Kidney tubule cell (primary cell): ENCODE measurements at places on chromosomes 4 and X.

- no peak for DNase-seq
These were observed 236.1 kb upstream of the EDNRA start for GRCh38 chr4:147244786-147245185.

DNA sequence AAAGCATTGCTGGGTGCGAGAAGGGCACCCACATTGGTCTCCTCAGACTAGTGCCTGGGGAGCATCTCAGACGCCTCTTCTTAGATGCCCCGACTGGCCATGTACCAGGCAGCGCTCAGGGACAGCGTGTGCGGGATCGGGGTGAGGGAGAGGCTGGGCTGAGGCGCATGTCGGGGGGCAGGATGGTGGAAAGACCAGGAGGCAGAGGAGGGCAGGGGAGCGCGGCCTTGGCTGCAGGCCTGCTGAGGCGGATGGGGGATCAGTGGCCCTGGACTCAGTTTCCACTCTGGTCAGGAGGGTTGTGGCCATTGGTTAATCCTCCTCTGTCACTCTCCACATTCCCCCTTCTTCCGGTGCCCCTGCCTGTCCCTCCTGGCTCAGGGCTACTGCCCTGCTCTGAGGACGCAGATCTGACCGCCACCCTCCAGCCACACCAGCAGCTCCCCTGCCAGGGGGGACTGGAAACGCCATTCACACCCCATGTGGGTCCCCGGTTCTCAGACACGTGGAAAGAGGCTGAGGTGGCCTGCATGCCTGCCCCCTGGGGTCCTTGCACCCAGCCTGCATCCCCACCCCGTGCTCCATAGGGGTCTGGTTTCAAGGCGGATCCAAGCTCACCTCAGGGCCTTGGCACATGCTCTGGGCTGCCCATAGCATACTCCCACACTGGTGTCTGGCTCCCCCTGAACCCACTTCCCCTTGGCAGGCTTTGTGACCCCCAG lies 105.9 kb downstream of the CPZ start:
- no peak for DNase-seq

GRCh38 chr4:101851672-101852071 lies 61.1 kb downstream of the BANK1 start:
- DNase-seq = peak; percentile 22

GRCh38 chr4:8345053-8345945 lies 75.7 kb downstream of the HTRA3 start:
- DNase-seq = no peak

GRCh38 chr4:187302457-187303150 lies 578.9 kb upstream of the FAT1 start:
- DNase-seq = no peak

- peak; percentile 77 for DNase-seq
These were observed at the start of gene SYNPO2 for GRCh38 chr4:118888666-118889311. Gene SYNPO2 (plus strand): TSS chr4:118888854. CDS start chr4:118889037, 183 bp downstream.

GRCh38 chr4:94701631-94702300 lies 56.0 kb upstream of the BMPR1B start:
- no peak for DNase-seq

DNA sequence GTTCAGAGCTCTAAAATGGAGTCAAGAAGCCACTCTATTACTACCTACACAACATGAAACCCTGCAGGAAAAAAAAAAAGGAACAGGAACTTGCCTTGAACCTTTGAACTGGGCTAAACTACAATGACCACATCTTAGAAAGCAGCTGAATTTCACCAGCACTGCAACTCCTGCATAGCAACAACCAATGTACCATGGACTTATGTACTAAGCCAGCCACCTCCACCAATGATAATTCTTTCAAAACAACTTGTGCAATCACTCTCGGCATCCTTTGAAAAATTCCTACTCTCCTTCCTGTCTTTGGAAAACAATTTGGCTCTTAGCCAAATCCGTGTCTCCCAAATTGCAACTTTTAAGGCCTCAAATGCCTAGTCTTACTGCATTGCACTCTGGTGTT lies 26.8 kb upstream of the FMR1 start:
- peak; percentile 29 for DNase-seq

GRCh38 chr4:52933738-52934137 lies 71.6 kb downstream of the RASL11B start:
- no peak for DNase-seq

GRCh38 chr4:123585111-123585510 lies 188.5 kb downstream of the SPRY1 start:
- DNase-seq = no peak

- DNase-seq = no peak
These were observed 2.1 kb downstream of the PPAT start for GRCh38 chr4:56433280-56433679.

DNA sequence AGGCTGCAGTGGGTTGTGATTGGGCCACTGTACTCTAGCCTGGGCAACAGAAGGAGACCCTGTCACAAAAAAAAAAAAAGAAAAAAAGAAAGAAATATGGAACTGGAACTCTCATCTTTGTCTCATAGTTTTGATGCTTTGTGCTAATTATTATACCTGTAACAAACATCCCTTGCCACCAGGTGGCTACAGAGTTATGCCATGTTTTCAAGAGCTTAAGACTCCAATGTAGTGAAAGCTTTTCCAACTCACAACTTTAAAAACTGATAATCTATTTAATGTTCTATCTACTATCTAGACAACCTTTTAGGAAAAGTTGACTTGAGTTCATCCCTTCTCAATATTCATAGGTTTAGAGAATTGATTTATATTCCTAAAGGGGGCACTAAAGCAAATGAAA lies 42.4 kb downstream of the HTR2C start:
- DNase-seq = peak; percentile 36

DNA sequence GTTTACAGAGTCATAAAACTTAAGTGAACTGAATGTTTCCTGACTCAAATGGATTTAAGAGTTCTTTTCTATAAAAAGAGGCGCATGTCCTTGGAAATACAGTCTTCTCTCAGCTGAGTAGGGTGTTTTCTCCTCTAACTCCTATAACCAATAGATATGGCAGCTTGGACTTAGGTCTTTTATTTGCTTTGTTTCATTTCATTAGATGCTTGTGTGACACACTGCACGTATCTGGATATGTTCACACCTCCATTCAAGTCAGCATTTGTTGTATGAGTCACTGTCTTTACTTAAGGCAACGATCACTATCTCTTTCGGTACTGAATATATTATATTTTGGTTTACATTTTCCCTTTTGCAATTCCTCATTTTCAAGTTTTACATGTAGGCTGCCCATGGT lies 136.6 kb downstream of the ARSF start:
- DNase-seq = peak; percentile 10

DNA sequence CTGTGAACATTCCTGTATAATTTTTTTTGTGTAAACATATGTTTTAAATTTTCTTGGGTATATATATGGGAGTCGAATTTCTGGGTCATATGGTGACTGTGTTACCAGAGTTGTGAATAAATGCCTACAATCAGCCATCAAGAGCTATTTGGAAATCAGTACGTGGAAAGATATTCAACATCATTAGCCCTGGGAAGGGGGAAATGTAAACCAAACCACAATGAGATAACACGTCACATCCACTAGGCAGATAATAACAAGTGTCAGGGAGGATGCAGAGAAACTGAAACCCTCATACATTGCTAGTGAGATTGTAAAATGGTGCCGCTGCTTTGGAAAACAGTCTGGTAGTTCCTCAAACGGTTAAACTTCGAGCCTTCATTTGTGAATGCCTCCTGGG lies 43.9 kb downstream of the LUZP4 start:
- DNase-seq = no peak

DNA sequence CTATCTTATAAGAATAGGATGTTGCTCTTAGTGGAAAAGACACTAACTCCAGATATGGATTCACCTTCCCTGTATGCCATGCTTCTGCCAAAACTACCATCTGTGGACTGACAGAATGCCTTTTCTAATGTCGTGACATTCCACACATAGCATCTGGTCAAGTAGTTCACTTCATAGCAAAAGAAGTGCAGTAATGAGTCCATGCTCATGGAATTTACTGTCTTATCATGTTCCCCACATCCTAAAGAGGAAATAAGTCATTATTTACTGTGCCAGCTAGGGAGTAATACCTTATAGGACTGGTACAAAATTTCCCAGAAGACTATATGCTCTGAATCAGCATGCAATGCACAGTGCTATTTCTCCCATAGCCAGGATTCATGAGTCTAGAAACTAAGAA lies 562.4 kb downstream of the TLL1 start:
- peak; percentile 80 for DNase-seq

DNA sequence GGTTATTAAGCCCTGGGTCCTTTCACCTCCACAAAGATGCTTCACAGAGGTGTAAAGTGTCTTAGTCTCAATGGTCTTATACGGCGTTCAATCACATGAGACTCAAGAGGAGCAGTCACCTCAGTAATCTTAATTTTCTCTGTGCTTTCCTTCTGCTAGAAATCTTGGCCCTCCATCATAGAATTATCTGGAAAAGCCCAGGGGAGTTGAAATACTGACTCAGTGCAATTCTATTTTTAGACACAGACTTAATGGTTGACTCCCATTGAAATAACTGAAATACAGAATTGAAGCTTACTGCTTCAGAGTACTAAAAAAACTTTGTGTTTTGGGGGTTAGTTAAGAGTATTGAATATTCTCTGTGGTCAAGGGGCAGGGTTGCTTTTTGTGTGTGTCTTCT lies 94.5 kb upstream of the IL15 start:
- DNase-seq = no peak

- DNase-seq = no peak
These were observed 18.3 kb upstream of the RPS6KA3 start for GRCh38 chrX:20284992-20285391.

- peak; percentile 28 for DNase-seq
These were observed 32.6 kb upstream of the PHF8 start for GRCh38 chrX:54076903-54077302.

DNA sequence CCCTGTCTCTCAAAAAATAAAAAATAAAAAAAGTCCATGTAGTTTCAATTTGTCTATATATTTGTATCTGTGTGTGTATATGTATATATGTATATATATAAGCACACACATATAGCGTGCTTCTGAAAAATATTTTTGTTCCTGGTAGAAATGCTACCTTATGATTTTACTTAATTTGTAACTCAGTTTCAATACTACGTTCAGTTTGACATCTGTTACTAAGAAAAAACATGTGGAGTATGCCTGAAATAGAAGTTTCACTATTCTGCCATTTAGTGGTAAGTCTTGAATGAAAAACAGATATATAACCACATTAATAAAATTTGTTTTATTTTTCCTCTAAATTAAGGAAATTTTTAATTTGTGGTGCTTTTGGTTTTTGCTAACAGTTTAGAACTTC lies 14.2 kb downstream of the FSTL5 start:
- DNase-seq = no peak

- peak; percentile 52 for DNase-seq
These were observed 63.4 kb downstream of the DCUN1D4 start for GRCh38 chr4:51906167-51906958.

DNA sequence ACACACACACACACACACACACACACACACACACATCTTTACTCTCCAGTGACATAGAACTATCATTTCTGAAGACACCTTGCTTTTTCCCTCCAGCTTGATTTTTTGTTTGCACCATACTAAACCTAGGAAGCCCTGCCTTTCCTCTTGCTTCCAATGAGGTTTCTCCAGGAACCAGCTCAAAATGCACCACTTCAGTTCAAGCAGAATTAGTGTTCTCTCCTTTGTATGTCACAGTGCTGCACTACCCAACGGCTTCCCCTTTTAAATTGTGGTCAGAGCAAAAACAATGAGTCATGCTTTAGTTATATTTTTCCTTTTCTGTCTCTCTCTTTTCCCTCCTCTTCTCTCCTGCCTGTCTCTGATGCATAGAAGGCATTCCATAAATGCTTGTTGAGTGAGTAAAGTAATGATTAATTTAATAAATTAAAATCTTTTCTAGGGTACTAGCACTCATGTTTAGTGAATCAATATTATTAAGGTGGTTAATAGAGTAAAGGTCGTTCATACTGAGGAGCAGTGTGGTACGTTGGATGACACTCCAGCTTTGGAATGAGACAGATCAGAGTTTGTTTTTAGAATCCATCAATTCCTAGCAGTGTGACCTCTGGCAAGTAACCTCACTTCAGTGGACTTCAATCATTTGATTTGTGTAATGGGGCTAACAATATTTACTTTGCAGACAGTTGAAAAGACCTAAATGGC lies 5.9 kb downstream of the RTL3 start:
- peak; percentile 96 for DNase-seq

- no peak for DNase-seq
These were observed 12.0 kb downstream of the RFC1 start for GRCh38 chr4:39354254-39354552.

GRCh38 chr4:22999419-22999818 lies 306.7 kb downstream of the GBA3 start:
- DNase-seq = peak; percentile 54

- DNase-seq = peak; percentile 23
These were observed 587 bp downstream of the CD99 start for GRCh38 chrX:2691543-2692220.

GRCh38 chrX:154737136-154737535 lies 13.7 kb downstream of the GAB3 start:
- DNase-seq = no peak

DNA sequence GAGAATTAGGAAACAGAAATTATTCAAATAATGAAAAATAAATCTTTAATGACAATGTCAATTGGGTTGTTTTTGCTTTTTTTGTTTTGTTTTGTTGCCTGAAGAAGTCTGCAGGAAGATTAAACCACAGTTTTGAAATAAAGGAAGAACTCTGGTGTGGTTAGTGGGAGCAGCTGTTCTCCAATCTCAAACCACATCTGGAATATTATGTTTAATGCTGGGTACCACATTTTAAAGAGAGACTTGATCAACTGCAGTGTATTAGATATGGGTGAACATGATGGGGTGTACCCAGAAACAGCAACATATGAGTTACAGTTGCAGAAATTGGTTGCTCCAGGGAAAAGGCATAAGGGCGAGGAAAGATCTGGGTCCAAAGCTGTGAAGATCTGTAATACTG lies 171.2 kb upstream of the RPL34 start:
- no peak for DNase-seq

- no peak for DNase-seq
These were observed 2.8 kb upstream of the SAP30 start for GRCh38 chr4:173367946-173368345.

GRCh38 chrX:150229030-150229429 lies 134.1 kb upstream of the MAMLD1 start:
- no peak for DNase-seq

- DNase-seq = no peak
These were observed 12.4 kb upstream of the ZCCHC13 start for GRCh38 chrX:74291577-74291963.

DNA sequence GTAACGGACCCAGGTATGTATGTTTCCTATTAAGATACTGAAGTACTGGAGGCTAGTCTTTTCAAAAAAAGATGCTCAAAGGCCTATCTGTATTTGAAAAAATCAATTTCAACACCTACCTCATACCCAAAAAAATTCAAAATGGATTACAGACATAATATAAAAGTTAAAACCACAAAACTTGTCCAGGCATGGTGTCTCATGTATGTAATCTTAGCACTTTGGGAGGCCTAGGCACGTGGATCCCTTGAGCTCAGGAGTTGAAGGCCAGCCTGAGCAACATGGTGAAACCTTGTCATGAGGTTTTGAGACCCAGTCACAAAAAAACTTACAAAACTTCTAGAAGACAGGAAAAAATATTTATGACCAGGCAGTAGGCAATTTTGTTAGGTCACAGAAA lies 16.7 kb downstream of the RBMX start:
- no peak for DNase-seq

- no peak for DNase-seq
These were observed 12.6 kb downstream of the PCDH10 start for GRCh38 chr4:133161570-133162295.

GRCh38 chrX:41026702-41027078 lies 58.6 kb upstream of the USP9X start:
- DNase-seq = no peak

- DNase-seq = no peak
These were observed 59.0 kb downstream of the PCGF3 start for GRCh38 chr4:764405-765169.
